ENCODE measurements at places on chromosomes 3 and 15.

GRCh38 chr15:71716990-71717389 is 93.4 kb upstream of the NR2E3 start:
- DNase-seq, result no peak

- DNase-seq, result no peak
Measured at GRCh38 chr3:31790193-31791089, 190.6 kb downstream of the OSBPL10 start.

DNA sequence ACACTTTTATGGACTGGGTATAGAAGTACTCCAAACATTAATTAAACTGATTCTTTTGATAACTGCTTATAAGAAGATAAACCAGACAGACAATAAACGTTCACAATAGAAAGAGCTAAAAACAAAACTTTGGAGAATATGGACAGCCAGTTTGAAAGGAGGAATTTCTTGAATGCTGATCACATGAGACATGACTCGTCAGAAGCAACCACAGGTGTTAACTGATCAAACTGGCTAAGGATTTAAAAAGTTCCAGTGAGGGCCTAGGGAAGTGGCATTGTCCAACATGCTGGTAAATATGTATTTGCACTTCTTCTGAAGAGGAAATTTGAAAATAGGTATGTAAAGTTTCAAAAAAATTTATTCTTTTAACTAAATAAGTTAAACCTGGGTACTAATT is 29.4 kb upstream of the AP3B2 start:
- DNase-seq, result no peak

GRCh38 chr3:152073267-152073666 is 195.5 kb upstream of the MBNL1 start:
- no peak for DNase-seq

DNA sequence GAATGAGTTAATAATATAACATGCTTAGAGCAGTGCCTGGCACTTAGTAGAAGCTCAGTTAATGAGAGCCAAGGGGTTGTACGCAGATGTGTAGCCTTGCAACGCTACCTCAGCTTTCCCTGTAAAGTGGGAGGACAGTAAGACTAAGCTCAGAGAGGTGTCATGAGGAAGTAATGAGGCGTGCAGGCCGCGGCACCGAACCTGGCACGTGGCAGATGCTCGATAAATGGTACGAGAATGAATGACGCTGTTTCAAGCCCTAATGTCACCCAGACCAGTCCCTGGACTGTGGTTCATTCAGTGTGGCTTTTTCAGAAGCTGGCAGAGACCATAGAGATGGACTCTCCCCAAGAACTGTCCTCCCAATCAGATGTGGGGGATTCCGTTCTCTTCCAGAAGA is 21.2 kb downstream of the GRIP2 start:
- no peak for DNase-seq

- DNase-seq, result no peak
Measured at GRCh38 chr3:143298380-143298779, 178.8 kb downstream of the CHST2 start.

DNA sequence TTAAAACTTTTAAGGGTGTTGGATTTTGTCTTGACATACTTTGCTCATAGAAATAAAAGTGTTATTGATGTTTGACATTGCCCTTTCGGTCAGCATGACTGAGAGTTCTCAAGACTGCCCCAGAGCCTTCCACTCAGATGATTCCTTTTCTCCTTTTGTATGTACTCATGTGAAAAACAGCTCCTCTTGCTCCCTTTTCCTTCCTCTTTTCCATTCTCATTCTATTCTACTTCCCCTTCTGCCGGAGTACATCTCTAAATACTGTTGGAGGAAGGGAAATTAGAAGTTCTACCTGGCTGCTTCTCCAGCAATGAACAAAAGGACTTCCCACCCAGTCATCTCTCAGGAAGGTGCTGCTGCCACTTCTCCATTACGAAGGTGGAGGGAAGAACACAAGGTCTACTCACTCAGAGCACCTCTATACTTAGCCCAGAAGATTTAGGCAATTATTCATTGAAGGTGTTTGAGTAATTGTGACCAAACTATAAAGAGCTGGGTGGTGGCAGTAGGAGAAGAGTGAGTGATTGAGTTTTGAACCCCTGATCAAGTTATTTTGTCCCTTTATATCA is 163.8 kb upstream of the MBNL1 start:
- DNase-seq, result no peak

GRCh38 chr3:44069276-44069675 is 172.4 kb upstream of the TOPAZ1 start:
- DNase-seq, result no peak

DNA sequence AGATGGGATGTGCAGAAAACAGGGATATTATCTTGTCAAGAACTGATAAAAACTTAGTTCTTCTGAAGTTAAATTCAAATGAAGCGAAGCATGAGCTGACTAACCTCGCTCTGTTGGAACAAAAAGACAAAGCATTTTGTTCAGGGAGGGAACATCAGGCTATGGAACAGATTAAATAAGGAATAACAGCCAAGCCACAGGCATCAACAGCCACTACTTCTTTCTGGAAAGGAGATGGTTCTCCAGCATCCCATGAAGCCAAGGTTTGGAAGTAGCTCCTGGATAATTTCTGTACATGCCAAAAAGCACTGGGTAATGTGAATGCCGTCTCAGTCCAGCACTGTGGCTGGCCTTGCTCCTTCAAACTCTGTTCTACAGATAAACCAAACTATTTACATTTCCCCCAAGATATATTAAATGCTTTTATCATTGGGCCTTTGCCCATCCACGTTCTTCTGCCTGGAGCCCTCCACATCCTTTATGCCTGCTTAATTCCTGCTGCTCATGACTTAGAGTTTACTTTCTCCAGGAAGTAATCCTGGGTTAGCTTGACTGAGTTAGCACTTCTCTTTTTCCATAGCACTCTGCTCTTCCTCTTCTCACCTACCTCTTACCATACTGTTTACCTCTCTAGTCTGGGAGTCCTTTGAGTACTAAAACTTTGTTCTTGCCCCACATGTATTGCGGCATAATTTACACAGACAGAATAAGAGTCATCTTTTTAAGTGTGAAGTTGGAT is 232.0 kb downstream of the CLSTN2 start:
- DNase-seq, result no peak

GRCh38 chr15:57923750-57924149 is 141.8 kb downstream of the ALDH1A2 start:
- DNase-seq, result no peak

DNA sequence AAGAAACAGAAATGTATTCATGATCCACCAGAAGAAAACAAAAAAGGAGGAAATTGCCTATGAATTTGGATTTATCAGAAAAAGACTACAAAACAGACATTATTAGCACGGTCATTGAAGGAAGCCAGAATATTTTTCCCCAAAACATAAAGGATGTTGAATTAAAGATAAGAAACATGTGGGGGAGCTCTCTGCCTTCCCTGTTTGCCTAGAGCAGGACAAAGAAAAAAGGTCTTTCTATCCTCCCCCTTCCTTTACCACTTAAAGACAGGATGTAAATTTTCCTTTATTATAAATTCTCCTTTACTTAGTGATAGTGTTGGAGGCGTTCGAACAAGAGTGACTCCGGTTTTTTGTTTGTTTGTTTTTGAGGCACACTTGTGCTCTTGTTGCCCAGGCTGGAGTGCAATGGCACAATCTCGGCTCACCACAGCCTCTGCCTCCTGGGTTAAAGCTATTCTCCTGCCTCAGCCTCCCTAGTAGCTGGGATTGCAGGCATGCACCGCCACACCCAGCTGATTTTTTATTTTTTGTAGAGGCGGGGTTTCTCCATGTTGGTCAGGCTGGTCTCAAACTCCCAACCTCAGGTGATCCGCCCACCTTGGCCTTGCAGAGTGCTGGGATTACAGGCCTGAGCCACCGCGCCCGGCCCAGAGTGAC is 14.9 kb upstream of the RPN1 start:
- no peak for DNase-seq

- no peak for DNase-seq
Measured at GRCh38 chr3:21613372-21614070, 137.5 kb downstream of the ZNF385D start.

- no peak for DNase-seq
Measured at GRCh38 chr3:140762746-140763145, 84.9 kb downstream of the TRIM42 start.

GRCh38 chr15:41809526-41810220 is 18.2 kb upstream of the JMJD7 start:
- no peak for DNase-seq

- DNase-seq, result no peak
Measured at GRCh38 chr15:63029676-63030075, 12.9 kb upstream of the TPM1 start.

DNA sequence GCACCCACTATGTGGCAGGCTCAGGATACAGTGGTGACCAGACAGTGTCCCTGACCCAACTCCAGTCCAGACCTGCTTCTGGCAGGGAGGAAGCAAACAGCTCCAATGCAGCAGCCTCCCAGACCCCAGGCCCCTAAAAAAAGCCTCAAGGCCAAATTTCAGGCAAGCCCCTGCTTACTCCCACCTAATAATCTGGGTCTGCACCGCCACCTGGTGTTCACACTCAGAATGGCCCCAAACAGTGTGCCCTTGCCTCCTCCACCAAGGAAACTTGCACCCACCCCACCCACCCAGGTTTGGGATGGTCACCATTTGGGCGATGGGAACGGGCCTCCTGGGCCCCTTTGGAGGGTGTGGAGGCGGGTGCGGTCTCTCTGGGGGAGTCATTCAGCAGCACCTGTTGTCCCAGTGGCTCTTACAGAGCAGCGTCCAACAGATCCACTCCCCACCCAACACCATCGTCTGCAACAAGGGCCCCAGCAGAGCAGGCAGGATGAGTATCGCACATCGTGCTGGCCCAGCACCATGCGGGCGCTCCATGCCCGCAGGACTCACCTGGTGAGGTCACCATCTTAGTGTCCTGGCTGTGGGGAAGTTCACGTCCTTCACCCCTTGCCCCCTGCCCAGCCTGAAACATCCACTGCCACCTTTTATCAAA is 17.3 kb downstream of the C3orf18 start:
- peak; percentile 49 for DNase-seq

DNA sequence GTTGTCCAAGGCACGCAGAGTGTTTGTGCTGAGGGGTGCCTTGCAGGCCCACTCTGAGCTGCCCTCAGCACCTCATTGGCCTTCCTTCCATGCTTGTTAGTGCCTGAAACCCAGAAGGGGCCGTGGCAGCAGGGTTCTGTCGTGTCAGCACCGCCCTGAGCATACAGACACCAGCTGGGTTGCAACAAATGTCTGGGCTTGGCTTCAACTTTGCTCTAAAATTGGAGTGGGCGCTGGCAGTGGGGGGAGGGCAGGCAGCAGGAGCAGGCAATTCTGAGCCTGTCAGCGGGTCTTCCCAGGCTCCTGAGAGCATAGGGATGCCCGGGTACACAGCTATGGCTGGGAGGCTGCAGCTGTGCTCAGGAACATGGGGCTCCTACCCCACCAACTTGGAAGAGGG is 464.3 kb downstream of the EPHA3 start:
- DNase-seq, result no peak

DNA sequence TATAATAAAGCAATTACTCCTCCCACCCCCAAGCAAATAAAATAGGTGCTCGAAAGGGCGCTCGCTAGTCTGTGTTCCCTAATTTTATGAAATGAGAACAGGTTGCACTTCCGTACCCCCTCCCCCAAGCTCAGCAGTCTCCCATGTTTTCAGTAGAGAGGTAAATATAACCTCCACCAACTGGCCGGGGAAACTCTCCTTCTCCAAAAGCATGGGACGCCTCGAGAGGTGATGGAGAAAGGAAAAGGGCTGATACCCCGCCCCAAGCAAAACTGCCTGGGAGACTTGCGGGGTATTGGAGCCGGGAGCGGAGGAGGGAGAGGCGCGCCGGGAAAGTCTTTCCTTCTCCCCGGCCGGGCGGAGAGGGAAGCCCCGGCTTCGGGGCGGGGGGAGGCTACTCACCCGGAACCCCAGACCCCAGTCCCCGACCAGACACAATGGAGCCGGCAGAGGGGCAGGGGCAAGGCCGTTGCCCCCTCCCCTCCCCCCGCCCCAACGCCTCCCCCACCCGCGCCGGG is 605 bp downstream of the DCUN1D1 start:
- peak; percentile 7 for DNase-seq

- DNase-seq, result no peak
Measured at GRCh38 chr15:29864501-29864900, 42.2 kb upstream of the TJP1 start.

GRCh38 chr15:88089024-88089620 is 167.4 kb downstream of the NTRK3 start:
- no peak for DNase-seq

DNA sequence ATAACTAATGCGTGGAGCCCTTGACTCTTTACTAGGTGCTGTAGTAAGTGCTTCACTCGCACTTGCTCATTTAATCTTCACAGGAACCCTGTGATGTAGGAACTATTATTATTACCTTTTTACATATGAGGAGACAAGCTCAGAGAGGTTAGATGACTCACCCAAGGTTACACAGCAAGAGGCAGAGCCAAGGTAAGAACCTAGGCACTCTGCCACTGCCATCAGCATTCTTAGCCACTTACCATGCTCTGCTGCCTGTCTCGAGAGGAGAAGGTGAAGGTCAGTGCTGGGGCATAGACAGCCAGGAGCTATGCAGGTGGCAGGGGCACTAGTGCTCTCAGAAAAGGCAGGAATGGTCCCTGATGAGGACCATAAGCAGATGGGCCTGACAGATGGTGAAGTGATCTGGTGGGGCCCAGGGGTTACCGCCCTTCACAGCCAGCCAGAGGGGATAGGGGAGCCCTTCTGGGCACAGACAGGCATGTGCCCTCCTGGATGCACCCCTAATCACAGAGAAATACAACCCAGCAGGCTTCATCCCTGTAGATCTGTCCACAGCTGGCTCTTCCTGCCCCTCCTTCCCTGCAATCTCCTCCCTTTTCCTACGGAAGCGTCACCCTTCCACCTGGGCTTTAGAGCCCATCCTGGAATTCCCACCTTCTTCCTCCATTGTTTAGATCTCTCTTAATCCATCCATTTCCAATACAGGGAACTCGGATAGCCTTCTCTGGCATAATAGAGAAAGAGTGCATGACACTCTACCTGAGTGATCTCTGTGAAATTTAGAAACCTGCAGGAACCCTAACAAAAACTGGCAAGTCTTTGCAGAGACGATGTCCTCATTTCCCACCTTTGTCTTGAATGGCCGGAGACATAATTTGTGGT is 26.9 kb downstream of the ABTB1 start:
- DNase-seq, result no peak

DNA sequence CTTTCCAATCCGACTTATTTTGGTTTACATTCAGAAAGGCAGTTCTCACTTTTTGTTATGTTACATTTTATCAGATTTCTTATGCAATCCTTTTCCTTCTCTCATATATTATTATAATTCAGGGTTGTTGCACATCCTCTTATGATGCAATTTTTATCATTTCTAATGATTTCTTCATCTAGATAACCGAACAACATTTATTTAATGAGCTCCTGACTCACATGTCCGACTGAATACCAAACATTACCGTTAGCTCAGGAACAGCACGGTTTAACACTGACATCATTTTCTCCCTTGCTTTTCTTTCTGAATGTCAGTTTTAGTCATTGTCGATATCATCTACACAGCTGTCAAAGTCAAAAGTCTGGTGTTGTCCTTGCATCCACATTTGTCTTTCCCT is 199.2 kb downstream of the BCHE start:
- no peak for DNase-seq

GRCh38 chr3:140736863-140737460 is 59.1 kb downstream of the TRIM42 start:
- DNase-seq, result no peak

GRCh38 chr15:70669006-70669602 is 94.3 kb downstream of the UACA start:
- DNase-seq, result no peak
